ENCODE measurements at places on chromosomes 4 and X.

- no peak for DNase-seq
Observed at GRCh38 chr4:38832206-38832605, 24.4 kb downstream of the TLR6 start.

DNA sequence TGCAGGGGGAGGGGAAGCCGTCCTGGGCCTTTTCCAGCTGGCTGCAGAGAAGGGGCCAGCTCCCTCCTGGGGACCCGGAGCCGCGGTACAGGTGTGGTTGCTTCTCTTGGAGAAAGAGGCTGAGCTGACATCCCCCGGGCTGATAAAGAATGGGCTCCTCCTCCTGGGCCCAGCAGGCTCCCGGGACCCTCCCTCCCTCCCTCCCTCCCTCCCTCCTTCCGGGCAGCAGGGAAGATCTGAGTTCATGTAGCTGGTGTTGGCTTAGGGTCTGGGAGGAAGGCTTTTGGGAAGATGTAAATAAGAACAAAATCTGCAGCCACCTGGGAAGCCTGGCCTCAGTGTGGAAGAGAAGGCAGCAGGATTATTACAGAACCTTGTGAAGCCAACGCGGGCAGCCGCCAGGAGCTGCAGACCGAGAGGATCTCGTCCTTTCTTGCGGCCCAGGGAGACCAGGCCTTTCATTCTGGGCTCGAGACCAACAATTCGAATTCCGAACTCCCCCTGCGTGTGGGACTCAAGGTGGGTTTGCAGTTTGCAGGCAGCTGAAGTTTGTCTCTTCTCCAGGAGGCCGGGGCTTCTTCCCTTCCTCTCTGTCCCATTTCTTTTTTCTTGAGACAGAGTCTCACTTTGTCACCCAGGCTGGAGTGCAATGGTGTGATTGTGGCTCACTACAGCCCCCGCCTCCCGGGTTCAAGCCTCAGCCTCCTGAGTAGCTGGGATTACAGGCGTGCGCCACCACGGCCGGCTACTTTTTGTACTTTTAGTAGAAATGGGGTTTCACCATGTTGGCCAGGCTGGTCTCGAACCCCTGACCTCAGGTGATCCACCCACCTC lies at the start of gene PLCXD1:
TSS of gene PLCXD1 (plus strand) at position 216 of the 834 bp plus-strand sequence. CDS start 2,807 bp downstream, outside the sequence.
- DNase-seq: peak; percentile 81

DNA sequence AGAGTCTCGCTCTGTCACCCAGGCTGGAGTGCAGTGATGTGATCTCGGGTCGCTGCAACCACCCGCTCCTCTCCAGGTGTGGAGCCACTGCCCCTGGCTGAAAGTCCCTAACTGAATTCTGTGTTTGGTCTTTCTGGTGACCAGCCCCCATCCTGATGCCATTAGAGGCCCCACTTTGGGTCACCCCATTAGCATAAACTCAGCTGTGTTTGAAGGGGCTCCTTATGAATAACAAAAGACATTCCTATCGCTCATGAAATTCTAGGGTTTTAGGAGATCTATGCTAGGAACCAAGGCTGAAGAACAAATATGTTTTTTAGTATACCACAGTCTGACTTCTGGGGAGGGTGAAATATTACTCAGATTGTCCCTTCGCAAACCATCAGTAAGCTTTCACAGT lies 652.9 kb downstream of the ADGRL3 start:
- no peak for DNase-seq

- DNase-seq: peak; percentile 15
Observed at GRCh38 chr4:129929052-129929451, 833.1 kb downstream of the C4orf33 start.

DNA sequence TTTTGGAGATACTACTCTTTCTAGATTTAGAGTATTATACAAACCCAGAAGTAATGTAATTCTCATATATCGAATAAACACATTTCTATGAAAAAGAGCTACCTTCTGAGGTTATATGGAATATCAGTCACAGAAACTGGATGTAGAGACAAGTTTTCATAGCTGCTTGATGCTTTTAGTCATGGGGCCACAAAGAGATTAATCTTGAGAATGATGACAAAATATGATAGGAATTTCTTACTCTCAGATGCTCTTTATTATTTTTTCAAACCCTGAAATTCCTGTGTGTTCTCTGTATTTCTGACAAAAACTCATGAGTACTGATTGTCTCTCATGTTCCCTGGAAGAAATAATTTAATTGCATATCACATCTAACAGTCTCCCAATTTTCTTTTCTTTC lies 662.5 kb downstream of the RAPGEF2 start:
- DNase-seq: no peak

DNA sequence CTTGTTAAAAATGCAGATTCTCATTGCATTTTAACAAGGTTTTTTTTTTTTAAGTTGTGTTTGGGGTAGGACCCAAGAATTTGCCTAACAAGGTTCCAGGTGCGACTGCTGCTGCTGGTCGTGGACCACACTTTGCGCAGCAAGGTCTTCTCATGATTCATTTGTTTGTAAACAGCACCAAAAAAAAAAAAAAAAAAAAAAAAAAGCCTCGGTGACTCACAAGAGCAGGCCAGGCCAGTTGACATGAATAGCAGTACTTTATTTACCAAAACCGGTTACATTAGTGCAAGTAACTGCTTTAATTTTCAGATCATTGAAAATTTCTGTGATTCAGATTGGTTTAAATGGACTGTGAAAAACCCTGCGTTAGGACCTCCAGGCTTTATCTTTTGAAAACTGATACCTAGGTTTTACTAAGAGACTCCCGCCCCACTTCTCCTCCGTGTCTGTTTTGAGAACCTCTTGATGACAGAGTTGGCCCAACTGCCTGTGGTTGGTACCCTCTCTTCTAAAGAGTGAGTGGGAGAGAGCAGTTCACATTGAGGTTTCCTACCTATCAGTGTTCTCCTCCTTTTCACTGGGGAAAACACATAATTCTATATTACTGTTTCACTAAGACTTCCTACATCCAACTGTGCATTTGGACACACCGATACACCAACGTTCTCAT lies 86.2 kb downstream of the PHEX start:
- no peak for DNase-seq

- no peak for DNase-seq
Observed at GRCh38 chrX:154654925-154655324, 1.5 kb upstream of the CTAG2 start.

DNA sequence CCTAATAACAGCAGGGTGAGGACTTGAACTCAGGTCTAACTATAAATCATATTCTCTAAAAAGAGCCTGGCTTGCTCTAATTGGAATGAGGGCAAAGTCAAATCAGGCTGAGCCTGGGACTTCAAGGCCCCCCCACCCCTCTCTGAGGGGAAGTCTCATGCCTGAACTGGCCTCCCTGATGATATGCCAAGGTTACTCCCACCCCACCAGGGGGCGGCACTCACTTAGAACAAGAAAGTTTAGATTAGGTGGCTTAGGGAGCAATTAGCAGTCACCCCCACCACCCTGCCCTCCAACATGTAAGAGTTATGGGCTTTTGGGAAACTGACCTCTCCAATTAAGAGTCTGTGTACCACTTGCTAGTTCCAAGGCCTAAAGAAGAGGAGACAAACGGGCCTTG lies 2.7 kb downstream of the FOXO4 start:
- DNase-seq: peak; percentile 86

GRCh38 chr4:11495291-11495690 lies 66.6 kb upstream of the HS3ST1 start:
- no peak for DNase-seq

GRCh38 chr4:101753721-101754120 lies 36.8 kb upstream of the BANK1 start:
- no peak for DNase-seq

DNA sequence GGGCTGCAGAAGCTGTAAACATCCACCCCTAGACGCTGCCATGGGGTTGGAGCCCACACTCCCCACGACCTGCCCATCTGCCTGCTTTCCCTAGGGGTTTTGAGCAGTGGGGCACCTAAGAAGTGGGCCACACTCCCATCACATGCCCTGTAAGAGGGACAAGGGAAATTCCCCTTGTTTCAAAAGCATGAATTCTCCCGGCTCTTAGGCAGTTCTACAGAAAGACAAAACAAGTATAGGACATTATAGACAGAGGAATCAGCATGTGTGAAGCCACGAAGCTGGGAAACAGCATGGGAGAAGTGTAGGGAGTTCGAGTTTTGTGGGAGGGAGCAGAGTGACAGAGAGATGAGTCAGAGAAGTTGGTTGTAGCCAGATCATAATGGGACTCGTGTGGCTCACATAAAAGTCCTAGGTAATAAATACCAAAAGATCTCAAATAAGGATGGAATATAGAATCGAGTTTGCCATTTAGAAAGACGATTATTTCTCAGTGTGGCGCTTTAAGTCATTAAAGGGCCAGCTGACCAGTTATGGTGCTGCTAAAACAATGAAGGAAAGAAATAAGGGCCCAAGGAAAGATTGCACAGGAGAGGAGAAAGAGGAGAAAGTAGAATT lies 23.9 kb downstream of the APOO start:
- DNase-seq: no peak

GRCh38 chrX:698206-698605 lies 67.6 kb downstream of the SHOX start:
- peak; percentile 18 for DNase-seq

DNA sequence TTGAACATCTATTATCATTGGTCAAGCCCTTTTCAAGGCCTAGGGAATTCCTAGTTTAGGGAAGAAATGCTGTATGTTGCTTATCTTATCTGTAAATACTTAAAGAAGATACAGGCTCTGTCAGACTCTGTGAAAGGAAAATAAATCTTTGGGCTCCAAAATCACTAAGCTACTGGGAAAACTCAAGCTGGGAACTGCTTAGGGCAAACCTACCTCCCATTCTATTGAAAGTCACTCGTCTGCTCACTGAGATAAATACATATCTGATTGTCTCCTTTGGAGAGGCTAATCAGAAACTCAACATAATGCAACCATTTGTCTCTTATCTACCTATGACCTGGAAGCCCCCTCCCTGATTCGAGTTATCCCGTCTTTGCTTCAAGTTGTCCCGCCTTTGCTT lies 108.6 kb upstream of the NDST4 start:
- DNase-seq: no peak

GRCh38 chrX:63702556-63702955 lies 82.5 kb downstream of the ARHGEF9 start:
- peak; percentile 2 for DNase-seq

DNA sequence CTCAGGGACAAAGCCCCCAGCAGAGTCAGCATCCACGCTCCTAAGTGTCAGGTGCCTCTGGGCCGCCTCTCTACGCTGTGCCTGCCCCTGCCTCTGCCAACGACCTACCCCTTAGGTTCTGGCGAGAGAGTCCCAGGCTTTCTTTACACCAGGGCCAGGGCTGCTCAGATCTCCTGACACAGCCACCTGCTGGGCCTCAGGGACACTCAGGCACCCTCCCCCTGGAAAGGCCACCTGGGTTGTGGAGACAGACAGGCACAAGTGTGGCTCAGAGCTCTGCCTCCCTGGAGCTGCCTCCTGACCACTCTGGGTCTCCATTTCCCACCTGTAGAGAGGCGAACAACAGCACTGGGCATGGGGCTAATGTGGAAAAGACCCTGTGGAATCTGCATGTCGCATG lies 90.0 kb upstream of the ADRA2C start:
- DNase-seq: no peak

GRCh38 chrX:134625315-134625718 lies 33.0 kb downstream of the PLAC1 start:
- no peak for DNase-seq

DNA sequence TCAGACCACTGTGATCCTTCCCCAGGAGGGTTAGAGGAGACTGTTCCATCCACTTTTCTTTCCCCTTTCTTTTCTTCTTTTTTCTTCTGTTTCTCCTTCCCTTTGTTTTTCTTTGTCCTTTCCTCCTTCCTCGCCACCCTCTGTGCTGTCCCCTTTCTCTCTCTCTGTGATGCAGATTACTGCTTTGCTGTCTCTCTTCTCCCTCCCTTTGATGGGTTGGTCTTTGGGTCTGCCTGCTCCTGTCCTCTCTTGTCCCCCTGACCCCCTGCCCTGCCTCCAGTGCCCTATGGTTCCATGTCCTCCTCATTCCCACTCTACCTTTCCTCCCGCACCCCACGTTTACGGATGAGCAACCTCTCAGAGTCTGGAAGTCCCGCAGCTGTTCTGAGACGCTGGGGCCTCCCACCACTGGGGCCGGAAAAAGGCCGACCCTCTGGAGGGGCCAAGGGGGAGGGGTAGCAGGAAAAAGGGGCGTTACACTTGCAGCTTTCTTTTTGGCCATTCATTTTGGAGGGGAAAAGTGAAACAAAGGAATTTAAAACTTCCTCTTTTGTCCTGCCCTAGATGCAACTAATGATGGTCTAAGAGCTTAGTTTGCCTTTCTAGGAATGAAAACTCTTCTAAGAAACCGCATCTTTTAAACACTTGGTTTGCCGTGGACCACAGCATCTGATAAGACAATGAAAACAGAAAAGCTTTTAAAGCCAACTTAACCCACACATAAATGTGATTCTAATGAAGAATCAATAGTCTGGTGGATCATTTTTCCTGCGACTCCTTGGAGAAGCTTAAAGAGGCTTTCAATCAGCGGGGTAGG lies 24.5 kb upstream of the TSR2 start:
- DNase-seq: peak; percentile 42

GRCh38 chrX:110050901-110051300 lies 48.0 kb downstream of the TMEM164 start:
- no peak for DNase-seq

GRCh38 chr4:181323061-181323460 lies 920.1 kb upstream of the TENM3 start:
- no peak for DNase-seq

GRCh38 chrX:115697806-115698205 lies 136.8 kb downstream of the PLS3 start:
- DNase-seq: no peak

DNA sequence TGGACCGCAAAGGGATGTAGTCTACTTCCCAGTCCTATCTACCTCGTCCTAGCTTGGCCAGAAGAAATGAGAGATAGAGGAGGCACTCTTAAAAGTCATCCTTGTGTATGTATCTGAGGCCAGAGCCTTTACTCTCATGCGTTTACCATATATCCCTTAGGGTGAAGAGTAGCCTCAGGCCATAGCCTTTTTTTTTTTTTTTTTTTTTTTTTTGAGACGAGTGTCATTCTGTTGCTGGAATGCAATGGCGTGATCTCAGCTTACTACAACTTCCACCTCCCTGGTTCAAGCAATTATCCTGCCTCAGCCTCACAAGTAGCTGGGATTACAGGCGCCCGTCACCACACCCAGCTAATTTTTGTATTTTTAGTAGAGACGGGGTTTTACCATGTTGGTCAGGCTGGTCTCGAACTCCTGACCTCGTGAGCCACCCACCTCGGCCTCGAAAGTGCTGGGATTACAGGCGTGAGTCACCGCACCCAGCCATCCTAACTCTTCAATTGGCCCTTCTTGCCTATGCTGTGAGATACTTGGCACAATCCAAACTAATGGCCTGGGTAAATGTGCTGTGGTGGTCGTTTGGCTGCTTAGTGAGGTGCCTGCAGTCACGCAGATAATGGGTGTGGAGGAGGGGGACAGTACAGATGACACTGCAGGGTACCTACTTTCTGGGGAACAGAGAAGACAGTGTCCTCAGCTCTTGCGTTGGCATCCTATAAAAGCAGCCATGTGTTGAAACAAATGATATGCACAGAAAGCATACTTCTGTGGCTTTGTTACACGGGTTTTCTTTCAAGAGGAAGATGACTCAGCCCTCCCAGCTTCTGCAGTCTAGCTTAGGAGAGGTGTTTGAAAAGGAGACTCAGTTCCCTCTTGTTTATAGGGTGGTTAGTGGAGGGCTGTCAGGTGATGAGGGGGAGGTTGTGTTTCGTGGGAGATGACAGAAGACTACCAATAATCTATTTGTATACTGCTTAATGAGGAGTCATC lies 10.4 kb upstream of the DGAT2L6 start:
- DNase-seq: no peak

GRCh38 chrX:65575022-65575421 lies 40.4 kb upstream of the LAS1L start:
- DNase-seq: no peak

Measured in hematopoietic multipotent progenitor cell treated with erythropoietin and hydrocortisone succinate and interleukin-3 and kit ligand, for 6 days (in vitro differentiated cells).